Chondrocyte (in vitro differentiated cells): ENCODE measurements at places on chromosomes 2 and 18. TPM values are rescaled to one million over a fixed set of nuclear protein-coding genes. Genes with fewer than 3 reads are reported as not detected.

Gene GNLY
- total RNA-seq = not detected in 3 replicates

Gene CHRND
- not detected in 3 replicates for total RNA-seq

- H3K4me1 ChIP-seq = peaks cover 26% of the 10 kb centered on the region
- H3K27ac ChIP-seq = no peak overlapping the region
- H3K36me3 ChIP-seq = no peaks in the 10 kb centered on the region
Measured at GRCh38 chr2:195560209-195560895, 96.7 kb upstream of the SLC39A10 start.

DNA sequence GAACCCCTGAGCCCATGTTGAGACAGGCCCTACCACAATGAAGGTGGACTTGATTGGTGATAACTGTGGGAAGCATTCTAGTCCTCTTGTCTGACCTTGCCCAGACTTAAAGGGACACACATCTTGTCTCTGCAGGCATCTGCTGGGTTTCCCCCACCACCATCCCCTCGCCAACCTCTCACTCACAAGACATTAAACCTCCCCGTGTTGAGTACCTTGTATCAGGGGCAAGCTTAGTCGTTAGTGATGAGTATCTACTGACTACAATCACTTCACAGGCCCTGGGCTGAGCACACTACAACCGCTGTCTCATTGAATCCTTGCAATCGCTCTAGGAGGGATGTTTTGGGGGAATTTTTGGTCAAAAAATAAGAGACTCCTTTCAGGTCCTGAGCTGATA, 86.0 kb downstream of the ICOS start:
- no peak for DNase-seq
- no peaks in the 10 kb centered on the region for H3K36me3 ChIP-seq
- peaks cover 34% of the 10 kb centered on the region for H3K4me1 ChIP-seq
- H3K27ac ChIP-seq = no peak overlapping the region

GRCh38 chr2:138219961-138220360, 255.7 kb downstream of the HNMT start:
- peaks cover 1% of the 10 kb centered on the region for H3K36me3 ChIP-seq
- no peak overlapping the region for H3K4me3 ChIP-seq
- no peak overlapping the region for H3K27ac ChIP-seq
- no peak for DNase-seq
